ENCODE measurements at places on chromosomes 12 and 14.

DNA sequence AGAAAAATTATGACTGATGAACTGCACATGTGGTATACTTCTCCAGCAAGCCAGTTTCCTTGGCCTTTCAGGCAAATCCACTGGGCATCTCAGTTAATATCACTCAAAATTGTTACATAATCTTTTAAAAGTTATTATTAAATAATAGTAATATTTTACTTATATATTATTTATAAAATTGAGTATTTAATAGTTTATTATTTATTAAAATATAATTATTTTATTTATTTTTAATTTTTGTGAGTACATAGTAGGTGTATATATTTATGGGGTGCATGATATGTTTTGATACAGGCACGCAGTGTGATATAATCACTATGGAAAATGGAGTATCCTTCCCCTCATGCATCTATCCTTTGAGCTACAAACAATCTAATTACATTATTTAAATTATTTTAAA is 384.1 kb upstream of the LRFN5 start:
- no peak for DNase-seq

DNA sequence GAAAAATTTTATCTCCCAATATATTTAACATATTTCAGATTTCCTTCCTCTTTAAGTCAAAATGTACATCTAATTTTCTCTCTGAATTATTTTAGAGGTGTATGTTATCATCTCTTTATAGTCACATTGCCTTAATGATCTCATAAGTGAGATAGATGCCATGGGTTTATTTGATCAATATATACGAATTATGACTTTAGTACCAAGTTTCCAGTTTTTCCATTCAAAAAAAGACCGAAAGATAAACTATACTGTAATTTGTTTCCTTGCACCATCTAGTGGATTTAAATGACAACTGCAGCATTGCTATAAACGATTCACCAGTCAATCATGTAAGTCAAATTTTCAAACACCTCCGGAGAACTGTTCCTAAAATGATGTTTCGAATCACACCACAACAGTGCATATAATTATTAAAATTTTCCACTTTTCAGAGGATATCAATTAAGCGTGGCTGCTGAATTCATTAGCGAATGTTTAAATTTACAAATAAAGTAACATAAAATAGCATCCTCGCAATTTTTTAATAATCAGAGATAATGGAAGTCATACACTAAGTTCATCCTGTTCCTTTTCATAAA is 419 bp upstream of the ATXN7L3B start:
- DNase-seq = no peak

GRCh38 chr14:96067985-96068930 is 29.1 kb downstream of the C14orf132 start:
- DNase-seq = no peak

- DNase-seq = no peak
Observed at GRCh38 chr14:64159588-64159987, 134.6 kb downstream of the ESR2 start.

DNA sequence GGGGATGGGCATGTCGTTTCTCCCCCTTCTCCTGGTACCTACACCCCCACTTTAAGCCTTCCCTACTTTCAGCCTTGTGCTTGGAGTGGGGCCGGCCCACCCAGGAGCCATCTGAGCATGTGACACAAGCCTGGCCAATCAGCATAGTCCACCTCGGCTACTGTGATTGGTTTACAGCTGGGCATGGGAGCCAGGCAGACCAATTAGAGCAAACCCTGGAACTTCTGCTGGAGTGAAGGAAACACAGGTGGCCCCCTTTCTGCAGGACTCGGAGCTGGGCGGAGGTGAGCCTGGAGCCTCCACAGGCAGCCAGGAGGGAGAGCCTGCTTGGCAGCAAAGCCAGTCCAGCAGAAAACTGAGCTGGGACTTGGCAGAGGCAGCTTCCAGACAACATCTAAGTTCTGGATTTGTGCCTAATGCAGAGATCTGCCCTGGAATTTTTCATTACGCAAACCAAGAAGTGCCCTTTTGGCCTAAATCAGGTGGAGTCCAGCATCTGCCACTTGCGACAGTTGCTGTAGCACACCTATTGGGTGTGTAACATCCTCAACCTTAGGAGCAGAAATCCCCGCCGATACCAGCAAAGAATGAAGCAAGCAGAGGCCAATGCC is 59.5 kb downstream of the SCARB1 start:
- no peak for DNase-seq

- DNase-seq = no peak
Observed at GRCh38 chr14:75650253-75651058, 10.2 kb downstream of the ERG28 start.
